ENCODE measurements at places on chromosomes 2 and 18. TPM values are rescaled to one million over a fixed set of nuclear protein-coding genes. Genes with fewer than 3 reads are reported as not detected.

- no peak for DNase-seq
These were observed 101.6 kb upstream of the ITPRID2 start for GRCh38 chr2:181789827-181790448.

TRIM43 gene
- polyA plus RNA-seq: not detected

DNA sequence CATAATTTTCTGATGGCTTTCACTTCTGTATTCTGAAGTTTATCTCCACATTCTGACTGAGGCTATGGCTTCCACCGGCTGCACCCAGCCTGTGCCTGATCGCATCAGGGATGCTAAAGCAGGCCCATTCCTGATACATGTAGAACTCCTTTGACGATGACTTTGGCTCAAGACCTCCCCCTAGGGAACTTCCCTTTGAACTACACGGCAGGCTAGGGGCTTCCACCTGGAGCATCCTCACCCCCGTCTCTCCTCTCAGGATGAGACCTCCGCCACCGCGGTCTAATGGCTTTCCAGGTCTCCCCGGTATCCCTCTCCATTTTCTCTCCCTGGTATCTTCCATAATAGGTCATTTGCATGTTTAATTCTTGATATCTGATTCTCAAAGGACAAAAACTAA is 214.9 kb upstream of the CHST9 start:
- DNase-seq: no peak

GRCh38 chr2:61411109-61411508 is 59.8 kb downstream of the USP34 start:
- DNase-seq: no peak

GRCh38 chr2:150872756-150873395 is 385.4 kb upstream of the RND3 start:
- DNase-seq: no peak

DNA sequence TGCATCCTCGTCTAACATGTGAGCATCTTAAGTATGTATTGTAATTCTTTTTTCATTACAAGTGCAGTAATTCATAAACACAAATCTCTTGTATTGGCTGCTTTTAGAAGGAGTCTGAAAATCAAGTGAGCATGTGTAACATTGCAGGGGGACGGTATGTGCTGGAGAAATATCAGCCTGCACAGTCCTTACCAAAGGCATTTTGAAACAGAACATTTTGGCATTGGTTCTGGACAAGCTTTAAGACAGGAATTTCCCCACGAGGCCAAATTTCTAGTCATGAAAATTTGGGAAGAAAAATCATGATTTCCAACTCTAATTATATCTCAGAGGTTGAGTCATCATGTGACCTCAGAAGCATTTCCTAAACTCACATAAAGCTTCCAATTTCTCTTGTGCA is 24.7 kb upstream of the NRP2 start:
- peak; percentile 33 for DNase-seq

DNA sequence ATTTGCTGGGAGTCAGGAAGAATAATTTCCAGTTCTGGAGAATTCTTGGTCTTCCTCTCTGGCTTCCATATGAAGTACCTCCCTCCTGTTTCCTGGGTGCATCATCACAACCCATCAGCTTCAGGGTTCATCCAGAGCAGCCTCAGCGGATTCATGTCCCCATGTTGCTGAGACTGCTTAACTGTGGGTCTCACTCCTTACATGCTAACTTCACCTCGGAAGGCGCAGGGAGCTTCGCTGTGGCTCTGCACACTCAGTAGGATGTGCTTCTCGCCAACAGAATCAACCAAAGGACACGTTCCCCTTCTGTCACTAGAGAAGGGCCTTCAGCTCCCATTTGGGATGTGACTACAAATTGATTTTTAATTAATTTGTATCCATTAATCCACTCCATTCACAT is 24.2 kb downstream of the FBLN7 start:
- DNase-seq: no peak

FAP gene
- 67.8 TPM for polyA plus RNA-seq

DNA sequence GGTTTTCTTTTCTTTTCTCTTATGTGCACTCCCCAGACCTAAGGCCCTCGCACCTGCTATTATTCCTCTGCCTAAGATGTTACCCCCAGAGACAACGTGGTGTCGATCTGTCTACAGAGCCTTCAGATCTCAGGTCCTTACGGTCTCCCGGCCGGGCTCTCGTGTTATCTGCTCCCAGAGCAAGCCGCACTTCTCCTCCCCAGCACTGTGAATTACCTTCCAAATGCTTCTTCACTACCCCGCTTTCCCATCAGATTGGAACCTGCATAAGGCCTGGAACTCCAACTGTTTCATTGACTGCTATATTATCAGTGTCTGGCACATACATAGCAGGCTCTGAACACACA is 71.2 kb upstream of the ODC1 start:
- DNase-seq: no peak

RNPEPL1 gene
- polyA plus RNA-seq: 27.9 TPM

- DNase-seq: no peak
These were observed 43.5 kb downstream of the CWC22 start for GRCh38 chr2:179963626-179964025.

DNA sequence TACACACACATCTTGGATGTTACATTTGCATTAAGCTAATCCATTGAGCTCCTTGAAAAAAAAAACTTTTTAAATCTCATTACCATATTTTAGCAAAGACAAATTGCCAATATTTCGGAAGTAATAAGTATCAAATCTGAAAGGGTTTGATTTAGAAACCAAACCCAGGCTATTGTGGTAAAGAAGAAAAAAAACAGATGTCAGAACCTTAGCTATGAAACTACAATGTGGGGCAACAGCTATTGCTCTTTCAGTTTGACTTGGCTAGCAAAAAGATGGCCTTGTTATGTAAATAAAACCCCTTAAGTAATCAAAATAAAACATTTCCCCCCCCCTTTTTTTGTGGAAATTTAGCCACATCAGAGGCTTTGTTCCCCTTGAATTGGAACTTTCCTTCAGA is 41.2 kb upstream of the REG3A start:
- no peak for DNase-seq

DNA sequence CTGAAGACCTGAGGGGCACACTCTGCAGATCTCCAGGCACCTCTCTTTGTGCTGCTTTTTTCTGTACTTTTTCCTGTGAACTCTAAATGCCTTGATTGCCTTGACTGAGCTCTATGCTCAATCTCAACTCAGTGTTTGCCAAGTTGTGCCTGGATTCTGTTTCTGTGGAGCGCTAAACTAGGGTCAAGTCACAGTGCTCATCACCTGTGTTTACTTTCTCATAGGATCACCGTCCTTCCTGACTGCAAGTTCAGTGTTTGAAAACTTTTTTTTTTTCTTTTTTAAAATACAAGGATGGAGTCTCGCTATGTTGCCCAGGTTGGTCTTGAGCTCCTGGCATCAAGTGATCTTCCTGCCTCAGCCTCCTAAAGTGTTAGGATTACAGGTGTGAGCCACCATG is 62.6 kb downstream of the AGPS start:
- no peak for DNase-seq

DNA sequence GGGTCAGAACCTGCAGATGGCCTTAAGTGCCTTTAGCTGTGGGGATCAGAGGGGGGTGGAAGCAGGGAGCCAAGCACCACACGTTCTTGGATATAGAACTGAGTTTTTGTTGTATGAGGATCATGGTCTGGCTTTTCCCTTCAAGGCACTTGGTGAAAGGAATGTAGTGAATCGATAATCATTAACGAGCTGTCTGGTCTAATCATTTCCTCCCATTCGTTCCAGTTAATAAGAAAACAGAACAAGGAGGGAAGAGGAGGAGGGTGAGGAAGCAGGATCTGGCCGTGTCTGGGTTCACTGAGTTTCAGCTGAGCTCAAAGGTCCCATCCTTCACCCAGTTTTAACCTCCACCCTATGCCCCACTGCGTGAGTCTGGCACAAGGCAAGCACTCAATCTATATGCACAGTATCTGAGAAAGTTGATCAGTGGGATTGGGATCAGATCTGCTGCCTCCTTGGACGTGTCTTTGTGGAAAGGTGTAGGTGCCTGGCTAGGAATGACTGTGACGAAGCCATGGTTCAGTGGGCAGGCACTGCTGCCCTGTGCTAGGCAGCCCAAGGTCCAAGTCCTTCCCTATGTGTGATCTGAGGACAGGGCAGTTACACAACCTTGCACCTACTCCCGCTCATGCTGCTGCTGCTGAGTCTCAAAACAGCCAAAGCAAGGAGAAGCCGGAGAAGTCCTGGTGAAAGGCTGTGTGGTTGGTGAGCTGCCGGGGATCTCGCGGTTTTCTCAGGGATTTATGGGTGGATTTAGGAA is 54.8 kb downstream of the GALNT14 start:
- DNase-seq: no peak

- no peak for DNase-seq
These were observed 33.9 kb downstream of the RPL37A start for GRCh38 chr2:216532562-216532961.

- peak; percentile 46 for DNase-seq
These were observed 470.6 kb upstream of the MEX3C start for GRCh38 chr18:51668101-51668500.

DNA sequence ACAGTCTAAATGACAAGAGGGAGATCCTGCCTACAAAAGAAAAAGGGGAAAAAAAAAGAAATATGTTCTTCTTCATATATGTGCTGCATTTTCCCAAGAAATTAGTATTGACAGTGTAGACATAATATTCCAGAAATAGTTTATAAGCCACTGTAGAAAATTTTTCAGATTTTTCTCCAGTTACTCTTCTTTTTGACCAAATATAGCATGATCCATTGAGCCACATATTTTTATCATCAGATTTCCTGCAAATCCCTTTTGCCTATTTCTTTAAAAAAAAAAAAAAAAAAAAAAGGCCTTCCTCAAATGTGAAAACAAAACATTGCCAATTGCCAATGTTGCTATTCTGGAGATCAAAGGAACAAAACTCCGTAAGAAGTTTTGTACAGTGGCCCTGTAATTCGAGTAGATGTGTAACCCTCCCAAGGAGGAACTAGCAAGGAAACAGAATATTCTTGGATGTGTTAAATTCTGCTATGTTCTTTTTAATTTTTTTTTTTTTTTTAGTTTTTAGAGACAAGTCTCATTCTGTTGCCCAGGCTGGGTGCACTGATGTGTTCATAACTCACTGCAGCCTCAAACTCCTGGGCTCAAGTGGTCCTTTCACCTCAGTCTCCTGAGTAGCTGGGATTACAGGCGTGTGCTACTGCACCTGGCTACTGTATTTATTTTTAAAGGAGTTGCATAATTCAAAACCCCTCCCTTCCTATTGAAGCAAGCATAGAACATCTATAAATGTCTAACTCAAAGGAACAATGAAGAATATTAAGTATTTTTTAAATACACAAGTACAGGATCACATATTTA is 12.5 kb upstream of the CABYR start:
- no peak for DNase-seq

USP40 gene
- polyA plus RNA-seq: 18.2 TPM

IL36B gene
- not detected for polyA plus RNA-seq

DNA sequence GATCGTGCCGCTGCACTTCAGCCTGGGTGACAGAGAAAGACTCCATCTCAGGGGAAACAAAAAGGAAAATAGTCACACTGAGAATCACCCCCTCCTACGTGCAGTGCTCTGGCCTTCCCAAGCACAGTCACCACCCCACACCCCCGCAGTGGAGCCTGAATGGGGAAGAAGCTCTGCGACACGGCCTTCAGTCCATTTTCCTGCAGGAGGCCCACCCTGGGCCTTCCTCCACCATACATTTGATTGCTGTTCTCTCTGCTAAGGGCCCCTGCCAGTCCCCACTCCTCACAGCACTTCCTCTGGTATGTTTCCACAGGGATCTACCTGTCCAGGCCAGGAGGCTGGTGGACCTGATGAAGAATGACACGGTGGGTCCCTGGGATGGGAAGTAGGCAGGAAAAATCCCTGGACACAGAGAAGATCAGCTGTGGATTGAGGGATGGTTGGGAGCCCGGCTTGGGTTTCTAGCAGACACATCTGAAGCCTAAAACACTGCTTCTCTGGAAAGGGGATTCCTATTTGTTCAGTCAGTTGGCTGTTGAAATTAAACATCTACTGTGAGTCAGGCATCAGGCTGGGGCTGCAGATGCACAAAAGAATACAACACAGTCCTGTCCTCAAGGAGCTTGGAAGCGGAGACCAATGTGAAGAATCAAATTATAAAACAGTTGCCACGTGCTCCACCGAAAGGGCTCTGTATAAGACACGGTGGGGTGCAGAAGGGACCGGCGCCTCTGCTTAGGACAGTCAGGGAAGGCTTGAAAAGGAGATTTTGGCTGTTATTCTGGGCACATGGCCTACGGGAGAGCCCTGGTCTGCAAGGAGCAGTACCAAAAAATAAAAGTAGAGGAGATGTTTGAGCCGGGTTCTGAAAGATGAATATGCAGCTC is 82.2 kb downstream of the PLB1 start:
- DNase-seq: no peak

DNA sequence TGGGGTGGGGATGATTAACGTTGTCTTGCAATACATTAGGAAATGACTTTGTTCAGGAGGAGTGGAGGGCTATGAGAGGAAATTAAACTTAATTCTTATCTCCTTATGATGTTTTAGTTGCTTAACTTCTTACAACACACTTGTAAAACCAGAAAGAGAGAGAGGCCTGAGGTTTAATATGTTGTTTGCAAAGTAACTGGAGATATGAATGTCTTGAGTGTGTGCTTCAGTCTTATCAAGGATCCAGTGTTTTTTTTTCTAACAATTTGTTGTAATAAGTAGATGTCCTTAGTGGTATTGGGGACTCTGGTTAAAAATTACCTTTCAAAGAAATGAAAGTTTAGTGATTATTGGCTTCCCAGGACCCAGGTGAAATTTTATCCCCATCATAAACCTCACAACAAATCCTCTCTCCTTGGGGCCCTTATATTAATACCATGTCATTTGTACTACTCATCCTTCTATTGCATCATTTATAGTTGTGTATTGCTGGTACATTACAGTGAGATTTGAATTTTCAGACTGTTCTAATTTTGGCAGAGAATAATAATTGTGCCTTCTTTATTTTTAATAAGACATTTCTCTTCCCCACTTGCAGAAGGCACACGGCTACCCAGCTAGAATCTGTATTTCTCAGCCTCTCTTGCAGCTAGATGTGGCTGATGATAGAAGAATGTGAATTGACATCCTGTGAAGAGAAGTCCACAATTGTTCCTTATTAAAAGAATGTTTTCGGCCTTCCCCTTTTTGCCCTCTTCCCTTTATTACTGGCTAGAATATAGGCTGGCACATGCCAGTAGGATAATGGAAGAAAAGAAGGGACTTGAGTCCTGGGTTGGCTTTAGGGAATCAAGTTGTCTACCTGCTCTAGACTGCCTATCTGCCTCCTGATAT is 91.9 kb upstream of the CXCR4 start:
- DNase-seq: no peak

DNA sequence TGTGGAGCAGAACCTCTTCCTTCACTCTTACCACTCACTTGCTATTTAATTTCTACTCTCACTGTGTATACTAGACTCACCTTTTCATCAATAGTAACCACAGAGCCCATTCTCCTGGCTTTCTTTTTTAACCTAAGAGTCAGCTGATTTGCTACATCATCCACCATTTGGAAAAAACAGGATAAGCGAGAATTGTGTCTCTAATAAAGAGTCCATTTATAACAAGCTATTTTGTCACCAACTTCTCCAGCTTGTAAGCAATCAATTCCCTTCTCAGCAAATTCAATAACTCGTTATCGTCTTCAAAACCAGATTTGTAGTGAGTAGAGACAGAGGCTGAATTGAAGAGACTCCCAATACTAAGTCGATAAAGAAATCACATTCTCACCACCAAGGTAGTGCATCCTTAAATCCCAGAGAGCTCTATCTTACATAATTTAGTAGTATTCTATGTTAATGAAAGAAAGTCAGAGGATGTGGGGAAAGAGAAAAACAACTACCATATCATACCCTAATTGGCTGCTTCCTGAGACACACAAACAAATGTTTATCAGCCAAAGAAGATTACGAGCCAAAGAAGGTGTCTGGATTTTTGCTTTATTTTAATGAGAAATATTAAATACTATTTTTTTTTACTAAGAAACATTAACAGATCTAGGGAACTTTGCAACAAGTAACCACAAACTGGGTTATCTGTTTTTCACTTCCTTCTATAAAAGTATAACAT is 52.5 kb upstream of the SPTBN1 start:
- no peak for DNase-seq

ALPI gene
- polyA plus RNA-seq: not detected

Measured in muscle of arm (tissue), 14 donors.